ENCODE measurements at places on chromosomes 2 and 18.

DNA sequence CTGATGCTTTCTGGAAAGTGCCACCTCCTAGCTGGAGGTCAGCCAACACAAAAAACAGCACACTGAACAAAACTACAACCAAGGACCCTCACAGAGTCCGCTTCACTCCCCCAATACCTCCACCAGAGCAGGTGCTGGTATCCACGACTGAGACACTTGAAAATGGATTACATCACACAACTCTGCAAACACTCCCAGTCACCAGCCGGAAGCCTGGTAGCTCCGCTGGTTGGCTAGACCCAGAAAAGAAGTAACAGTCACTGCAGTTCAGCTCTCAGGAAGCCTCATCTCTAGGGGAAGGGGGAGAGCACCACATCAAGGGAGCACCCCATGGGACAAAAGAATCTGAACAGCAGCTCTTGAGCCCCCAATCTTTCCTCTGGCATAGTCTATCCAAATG is 175.4 kb downstream of the LCLAT1 start:
- DNase-seq, result no peak

DNA sequence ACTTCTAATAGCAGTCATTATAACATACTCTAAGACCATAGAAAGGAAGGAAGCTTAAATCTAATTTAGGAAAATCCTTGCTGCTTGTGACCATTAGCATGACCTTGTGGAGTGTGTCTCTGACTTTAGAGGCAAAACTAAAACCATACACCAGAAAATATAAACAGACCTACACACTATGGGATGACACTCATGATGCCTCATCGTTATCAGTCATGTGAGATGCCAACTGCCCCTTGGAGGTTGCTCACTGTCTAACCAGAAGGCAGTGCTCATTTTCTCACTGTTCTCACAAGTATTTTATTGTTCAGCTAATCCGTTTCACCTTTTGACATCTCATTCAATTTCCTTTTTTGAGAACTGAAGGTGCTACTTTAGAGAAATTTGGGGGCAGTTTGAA is 376.9 kb downstream of the RND3 start:
- no peak for DNase-seq

DNA sequence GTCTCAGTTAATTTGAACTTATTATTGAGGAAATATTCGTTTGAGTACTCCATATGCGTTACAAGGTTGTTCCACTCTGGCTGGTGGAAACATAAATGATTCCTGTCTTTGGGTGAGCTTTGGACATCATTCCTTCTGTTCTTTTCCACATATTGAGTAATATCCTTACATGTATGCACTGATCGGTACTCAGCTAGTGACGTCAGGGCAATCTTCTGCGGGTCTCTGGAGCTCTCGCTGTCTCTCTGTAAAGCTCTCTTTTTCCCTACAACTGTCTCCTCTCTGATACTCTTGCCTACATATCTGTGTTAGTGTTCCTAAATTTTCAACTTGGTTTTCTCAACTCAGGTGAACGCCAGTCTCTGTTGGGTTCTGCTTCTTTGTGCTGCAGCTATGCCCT is 23.4 kb upstream of the IL36G start:
- no peak for DNase-seq

DNA sequence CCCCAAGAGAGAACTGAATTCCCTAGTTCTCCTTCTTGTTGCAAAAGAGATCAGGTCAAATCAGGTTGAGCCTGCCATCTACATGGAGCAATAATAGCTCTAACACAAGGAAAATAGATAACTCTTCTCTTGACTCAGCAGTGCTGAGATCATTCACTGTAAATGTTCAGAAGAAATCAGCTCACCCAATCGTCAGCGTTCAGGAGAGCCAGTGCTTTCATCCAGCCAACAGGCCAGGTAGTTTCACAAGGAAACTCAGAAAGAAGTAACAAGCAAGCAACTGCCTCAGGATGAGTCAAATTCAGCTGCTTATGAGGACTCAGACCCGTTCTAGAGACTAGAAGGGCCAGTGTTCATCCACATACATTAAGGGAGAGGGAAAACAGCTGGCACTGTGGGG is 5.9 kb downstream of the LMAN2L start:
- DNase-seq, result no peak

- DNase-seq, result no peak
Observed at GRCh38 chr2:222941510-222942032, 80.7 kb downstream of the ACSL3 start.

GRCh38 chr2:71608441-71608840 is 155.1 kb downstream of the DYSF start:
- no peak for DNase-seq

GRCh38 chr18:56127322-56128099 is 510.9 kb downstream of the TXNL1 start:
- DNase-seq, result no peak

DNA sequence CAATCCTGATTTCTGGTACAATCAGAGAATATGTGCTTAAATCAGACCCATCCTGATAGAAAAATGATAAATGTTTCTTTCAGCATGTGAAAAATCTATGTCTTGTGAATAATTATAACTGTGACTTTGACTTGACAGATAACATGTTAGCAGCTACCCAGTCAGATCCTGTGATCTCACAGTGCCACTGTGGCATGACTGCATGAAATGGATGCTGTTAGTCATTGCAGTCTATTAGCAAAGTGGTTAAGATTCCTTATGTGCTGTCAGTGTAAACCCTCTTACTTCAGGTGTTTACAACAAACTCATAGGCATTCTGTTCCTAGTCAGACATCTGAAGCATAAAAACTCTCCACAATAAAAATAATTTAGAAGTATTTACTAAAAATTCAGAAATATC is 244.6 kb upstream of the RND3 start:
- no peak for DNase-seq

- no peak for DNase-seq
Observed at GRCh38 chr18:13268158-13269012, 49.8 kb downstream of the LDLRAD4 start.

GRCh38 chr2:10402653-10403215 is 45.4 kb downstream of the ODC1 start:
- DNase-seq, result no peak

DNA sequence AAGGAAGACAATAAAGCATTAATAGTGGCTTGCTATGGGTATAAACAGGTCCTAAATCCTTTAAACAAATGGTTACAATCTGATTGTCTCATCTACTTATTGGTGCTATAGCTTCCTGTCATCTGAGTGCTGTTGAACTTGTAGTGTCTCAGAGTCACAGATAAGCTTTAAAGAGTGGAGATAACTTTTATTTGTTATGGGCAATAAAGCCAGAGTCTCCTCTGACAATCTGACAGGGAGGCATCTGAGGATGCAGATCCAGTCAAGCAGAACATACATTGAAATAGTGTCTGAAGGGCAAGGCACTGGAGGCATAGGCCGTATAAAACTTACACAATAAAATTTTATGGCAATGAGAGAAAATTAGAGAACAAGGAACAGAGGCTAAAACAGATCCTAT is 1132.4 kb upstream of the CDH2 start:
- DNase-seq, result no peak

- DNase-seq, result no peak
Observed at GRCh38 chr2:212537726-212538304, 787 bp downstream of the ERBB4 start.

GRCh38 chr2:2649109-2650072 is 318.3 kb upstream of the MYT1L start:
- DNase-seq, result no peak

DNA sequence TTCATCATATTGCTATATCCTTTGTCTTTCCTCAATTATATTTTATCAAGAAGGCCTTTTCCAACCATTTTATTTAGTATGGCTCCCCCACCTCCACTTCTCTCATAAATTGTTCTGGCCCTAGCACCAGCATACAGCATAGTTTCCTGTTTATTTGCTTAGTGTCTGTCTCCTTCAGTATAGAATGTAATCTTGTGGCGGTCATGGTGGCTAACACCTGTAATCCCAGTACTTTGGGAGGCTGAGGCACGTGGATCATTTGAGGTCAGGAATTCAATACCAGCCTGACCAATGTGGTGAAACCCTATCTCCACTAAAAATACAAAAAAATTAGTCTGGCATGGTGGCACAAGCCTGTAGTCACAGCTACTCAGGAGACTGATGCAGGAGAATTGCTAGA is 39.6 kb upstream of the CLASP1 start:
- no peak for DNase-seq

GRCh38 chr2:154161286-154161685 is 289.6 kb downstream of the GALNT13 start:
- DNase-seq, result no peak

- no peak for DNase-seq
Observed at GRCh38 chr2:23426263-23426905, 41.4 kb downstream of the KLHL29 start.

DNA sequence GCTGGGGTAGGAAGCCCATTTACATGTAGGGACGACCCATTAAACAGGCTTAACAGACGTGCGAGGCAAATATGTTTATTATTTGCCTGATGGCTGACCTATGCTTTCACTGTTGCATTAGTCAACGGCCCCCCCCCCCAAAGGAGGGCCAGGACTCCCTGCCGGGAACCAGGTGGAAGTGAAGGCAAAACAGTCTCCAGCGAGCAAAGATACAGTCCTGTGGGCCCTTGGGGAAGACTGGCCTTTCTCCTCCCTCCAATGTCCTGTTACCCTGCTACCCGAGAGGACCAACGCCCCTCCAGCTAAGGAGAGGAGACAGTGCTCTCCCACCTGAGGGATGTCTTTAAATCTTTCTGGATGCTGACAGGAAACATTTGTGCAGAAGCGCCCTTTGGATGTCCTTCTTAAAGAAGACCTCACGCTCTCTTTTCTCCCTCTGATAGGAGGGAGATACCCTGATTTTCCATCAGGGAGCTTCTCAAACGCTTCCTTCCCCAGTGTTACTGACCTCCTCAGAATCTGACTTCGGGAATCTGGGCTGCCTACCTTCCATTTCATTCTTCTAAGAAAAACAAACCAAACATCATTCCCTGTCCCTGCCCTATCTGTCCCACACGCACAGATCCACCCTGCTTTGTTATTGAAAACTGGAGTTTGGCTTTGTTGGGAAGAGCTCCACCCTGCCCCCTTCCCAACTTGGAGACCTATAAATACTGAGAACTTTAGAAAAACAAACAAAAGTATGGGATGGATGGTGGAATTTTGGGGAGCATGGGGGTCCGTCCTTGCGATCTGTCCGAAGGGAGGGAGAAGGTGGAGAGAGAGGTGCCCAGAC is 135.9 kb upstream of the SIX3 start:
- no peak for DNase-seq

DNA sequence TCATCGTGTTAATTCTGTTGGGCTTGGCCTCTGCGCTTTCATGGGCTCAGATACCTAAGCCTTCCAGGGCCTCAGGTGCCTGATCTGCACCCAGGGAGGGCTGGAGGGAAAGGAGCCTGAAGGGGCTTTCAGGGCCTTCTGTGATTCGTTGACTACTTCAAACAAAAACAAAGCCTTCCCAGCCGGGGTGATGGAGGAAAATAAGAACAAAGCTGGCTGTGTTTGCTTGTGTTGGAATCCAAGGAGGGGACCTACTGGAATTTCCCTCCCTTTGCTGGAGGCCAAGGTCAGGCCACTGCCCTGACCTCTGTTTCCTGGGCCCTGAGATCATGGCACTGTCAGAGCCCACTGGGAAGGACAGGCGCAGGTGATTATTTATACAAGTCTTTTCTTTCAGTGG is 135.3 kb downstream of the KLHL29 start:
- no peak for DNase-seq

DNA sequence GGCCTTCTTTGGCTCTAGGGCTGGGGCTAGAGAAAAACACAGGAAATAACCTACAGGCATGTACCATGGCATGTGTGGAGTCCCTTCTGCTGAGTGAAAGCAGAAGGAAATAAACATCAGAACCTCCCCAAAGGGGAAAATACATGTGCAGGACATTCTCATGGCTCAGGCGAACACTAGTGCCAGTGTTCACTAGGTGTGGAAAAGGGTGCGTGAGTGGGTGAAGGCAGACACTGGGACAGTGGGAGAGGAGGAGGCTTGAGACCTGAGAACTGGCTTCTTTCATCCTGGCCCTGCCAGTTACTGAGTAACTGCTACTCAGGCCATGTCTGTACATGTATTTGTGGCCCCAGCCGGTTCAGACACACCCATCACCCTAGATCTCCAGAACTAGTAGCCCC is 268.2 kb downstream of the PRKCE start:
- no peak for DNase-seq

GRCh38 chr18:66759050-66759828 is 155.3 kb upstream of the CDH19 start:
- DNase-seq, result no peak

DNA sequence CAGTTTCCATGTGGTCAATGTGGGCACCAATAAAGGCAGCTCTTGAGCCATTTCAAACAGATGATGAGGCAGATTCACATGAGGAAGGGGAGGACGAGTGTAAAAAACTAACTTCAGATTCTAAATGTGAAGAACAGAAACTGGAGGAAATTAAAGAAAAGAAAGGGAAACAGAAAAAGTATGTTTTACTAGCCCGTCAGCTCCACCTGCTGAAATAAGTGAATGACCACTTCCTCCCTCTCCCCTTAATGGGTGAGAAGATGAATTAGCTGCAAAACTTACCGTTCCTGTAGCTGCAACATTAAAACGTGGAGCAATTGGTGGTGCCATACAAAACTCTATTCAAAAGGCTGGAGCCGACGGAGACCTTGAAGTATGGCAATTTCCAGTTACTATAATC is 203.5 kb downstream of the UXS1 start:
- DNase-seq, result no peak

DNA sequence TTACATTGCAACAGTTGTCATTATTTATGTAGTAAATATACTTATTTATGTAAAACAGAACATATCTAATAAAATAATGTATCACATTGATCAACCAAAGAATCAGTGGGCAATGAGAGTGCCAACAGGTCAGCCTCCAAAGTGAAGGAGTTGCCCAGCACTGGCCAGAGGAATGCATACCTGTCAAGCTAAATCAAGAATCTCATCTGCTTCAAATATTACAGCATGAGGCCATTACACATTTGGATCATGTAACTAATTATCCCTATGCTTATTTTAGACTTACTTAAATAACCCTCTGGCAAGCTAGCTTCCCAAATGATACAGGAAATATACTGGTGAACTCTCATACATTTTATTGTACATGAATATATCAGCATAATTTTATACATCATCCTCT is 1211.7 kb upstream of the ACVR2A start:
- no peak for DNase-seq

- no peak for DNase-seq
Observed at GRCh38 chr2:105834931-105835330, 90.2 kb downstream of the NCK2 start.

DNA sequence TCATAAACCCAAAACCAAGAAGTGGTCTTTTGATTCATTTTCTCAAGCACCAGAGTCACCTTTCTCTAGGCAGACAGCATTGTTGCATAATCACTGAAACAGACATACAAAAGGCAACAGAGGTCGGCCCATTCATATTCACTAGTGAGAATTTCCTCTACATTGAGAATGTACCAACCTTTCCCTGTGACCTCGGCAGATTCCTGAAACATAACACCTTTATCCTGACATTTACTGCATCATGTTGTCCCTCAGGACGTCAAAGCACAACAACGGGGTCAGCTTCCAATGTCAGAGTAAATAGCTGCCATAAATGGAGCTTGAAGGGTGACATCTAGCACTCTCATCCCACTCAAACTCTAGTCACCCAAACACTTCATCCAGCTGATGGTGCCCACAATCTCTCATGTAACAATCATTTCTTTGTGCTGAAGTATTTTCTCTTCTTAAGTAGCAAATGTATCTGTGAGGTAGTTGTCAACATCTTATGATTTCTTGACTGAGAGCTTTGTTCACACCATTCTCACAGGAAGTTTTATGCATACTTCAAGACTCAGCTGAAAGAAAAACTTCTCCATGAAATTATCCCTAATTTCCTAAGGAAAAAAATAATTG is 802.6 kb upstream of the CHAC2 start:
- DNase-seq, result no peak

All from stimulated activated CD8-positive, alpha-beta memory T cell treated with anti-CD3 and anti-CD28 coated beads, Interleukin-15, amount 100 ng/mL, for 24 hours (primary cell).